ENCODE measurements at places on chromosomes 2 and 18.

- DNase-seq = no peak
Observed at GRCh38 chr2:167196461-167197252, 308.4 kb downstream of the XIRP2 start.

DNA sequence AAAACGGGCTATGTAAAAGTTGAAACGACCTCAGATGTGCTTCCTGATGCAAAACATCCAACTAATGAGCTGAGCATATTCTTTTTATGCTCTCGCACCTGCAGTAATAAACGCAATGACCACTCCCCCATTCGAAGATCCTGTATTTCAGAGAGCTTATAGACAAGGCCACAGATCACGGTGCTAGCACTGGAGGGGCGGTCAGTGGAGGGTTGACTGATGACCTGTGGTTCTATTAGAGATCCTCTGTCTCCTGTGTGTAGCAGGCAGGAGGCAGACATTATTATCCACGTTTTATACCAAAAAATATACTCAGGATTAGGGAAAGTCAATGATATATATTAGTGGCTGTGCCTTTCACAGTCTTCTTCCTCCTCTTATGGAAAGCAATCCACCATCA is 457.0 kb downstream of the CNTNAP5 start:
- DNase-seq = no peak

- no peak for DNase-seq
Observed at GRCh38 chr18:36539674-36540231, 242.2 kb downstream of the FHOD3 start.

DNA sequence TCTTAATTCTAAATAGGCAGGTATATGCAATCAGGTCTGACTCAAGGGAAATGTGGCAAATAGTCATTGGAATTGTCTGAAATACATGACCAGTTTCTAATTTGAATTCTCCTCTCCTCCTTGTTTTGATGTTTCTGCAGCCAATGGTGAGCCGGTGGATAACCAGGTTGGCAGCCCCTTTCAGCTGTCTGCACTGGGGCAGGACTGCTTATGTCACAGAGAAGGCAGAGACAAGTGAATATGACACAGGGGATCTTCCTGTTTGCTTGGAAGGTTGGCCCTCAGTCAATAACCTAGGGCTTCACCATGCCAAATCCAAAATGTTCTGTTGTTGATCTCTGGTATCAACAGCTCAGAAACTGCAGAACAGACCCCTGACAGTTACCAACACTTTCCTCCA is 12.1 kb downstream of the MYT1L start:
- no peak for DNase-seq

GRCh38 chr2:71607151-71607889 is 154.0 kb downstream of the DYSF start:
- DNase-seq = no peak

- DNase-seq = no peak
Observed at GRCh38 chr2:191064590-191064989, 50.6 kb upstream of the STAT1 start.

DNA sequence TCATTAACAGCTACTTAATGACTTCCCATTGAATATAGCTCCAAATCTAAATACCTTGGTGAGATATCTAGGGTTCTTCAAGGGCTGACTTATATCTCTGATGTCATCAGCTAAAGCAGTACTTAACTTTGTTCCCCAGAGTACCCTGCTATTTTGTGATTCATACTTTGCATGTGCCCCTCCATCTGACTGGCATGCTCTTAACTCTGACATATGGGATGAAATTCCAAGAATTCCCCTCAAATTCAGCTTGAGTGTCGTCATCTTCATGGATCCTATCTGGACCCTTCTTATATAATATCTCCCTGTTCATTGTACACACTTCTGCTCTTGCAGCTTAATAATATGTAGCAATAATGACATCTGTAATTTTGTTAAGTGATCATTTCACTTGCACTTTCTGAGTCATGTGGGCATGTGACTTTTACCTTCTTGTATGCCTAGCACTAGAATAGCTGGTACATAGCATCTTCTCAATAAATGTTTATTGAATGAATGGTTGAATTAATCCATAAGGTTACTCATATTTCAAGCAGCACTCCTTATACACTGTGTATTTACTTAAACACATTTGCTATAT is 172.9 kb downstream of the WDR7 start:
- DNase-seq = no peak

- DNase-seq = no peak
Observed at GRCh38 chr18:36758623-36759022, 70.2 kb downstream of the TPGS2 start.

DNA sequence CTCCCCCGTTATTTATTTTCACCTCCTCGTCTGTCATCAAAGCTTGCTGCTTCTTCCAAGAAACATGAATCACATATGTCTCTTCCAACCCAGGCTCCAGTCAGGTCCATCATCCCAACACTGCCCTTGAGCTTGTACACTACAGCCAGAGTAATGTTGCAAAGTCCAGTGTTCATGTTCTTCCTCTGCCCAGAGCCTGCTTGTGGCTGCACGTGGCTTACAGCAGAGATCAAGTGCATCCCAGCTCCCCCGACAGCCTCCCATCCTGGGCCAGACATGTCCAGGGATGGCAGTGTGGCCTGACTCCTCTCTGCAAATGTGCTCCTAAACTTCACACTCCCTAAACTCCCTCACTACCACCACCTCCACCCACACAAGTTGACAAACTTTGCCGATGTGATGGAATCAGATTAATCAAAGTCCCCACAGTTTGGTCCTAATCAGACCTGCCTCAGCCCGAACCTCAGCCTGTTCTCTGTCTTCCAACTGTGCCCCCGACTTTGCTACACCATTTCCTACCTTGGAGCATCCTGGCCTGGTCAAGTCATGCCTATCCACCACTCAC is 54.2 kb upstream of the MAPRE3 start:
- DNase-seq = no peak

DNA sequence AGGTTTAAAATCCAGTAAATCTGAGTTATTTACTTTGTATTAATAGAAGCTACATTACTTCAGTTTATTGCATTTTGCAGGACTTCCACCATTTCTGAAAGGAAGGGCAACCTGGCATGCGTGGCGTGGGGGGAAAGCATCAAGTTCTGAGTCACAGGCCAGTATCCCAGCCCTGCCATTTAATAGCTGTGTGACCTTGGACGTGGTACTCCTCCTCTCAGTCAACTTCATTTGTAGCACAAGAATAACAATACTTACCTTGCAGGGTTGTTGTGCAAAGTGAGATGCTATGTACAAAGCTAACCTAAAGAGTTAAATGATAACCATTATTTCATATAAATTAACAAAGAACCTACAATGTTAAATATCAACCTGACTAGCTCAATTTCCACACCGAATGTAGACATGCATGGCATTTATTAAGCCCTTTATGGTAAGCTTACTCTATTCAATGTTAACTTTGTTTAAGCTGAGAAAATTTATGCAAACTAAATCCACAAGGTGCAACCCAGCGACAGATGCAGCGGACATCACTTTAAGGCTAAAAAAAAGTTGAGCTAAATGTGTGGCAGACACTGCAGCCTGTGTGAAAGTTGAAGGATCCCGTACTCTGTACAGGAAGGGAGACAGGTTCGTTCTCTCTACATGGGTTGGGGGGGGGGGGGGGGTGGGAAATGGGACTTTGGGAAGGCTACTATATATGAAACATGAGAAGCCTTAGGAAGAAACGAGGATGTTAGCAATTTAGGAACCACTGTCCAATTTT is 17.2 kb upstream of the STPG4 start:
- DNase-seq = no peak

DNA sequence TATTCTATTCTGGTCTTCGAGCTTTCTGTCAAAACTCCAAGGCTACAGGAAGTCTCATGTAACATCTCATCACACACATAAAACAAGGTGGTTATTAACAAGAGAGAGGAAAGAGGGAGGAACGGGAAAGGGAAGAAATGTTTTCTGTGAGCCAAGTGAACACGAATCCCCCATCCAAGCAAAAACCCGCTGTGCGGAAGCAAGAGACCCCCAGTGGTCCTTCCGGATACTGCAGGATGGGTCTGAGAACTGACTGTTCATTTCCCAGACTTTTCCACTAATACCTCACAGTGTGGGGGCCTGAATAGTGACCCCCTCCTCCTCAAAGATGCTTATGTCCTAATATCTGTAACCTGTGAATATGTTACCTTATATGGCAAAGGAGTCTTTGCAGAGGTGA is 19.0 kb upstream of the DIPK1C start:
- DNase-seq = no peak

DNA sequence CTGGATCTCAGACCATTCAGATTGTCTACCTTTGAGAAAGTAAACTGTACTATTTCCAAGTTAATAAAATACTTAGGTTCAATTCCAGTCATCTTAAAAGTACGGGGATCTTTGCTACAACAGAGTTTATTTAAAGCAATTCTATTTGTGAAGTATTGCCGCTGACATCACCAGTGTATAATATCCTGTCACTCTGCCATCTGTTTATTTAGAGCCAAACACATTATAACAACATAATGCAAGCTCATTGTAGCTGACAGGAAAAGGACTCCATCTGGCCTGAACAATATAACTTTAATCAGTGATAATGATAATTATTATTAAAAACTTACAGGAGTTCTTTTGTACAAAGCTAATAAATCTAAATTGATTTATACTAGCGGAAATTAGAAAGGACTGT is 786.8 kb downstream of the ERBB4 start:
- DNase-seq = no peak

DNA sequence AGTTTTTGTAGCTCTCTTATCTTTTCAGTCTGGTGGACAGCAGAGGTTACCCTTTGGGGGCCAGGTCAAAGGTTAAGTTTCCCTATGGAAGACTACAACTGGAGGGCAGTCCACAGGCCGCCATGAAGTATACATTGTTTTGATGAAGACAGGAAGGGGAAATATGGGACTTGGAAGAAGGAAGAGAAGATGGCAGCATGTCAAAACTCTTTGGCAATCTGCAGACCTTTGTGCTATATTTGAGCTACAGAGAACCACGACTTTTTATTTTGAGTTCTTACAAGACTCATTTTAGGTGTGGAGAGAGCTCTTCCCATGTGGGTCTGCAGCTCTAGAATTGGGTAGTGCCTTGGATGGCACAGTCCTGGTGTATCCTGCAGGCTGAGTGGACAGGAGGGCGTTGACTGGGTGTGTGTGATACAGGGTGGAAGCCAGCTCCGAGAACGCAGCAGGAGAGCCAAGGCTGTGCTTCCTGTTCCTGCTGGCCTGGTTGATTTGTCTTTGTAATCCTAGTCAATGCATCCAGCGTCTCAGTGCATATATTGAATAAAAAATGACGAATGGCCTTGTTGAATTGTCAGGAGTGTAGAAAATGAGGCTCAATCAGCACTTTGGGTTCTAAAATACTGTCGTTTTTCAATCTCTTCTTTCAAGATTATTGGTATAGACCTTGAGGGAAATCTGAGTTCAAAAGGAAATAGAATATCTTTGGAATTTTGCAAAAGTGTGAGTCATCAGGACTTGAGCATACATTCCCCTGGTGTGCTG is 11.5 kb downstream of the ITGA6 start:
- DNase-seq = no peak

DNA sequence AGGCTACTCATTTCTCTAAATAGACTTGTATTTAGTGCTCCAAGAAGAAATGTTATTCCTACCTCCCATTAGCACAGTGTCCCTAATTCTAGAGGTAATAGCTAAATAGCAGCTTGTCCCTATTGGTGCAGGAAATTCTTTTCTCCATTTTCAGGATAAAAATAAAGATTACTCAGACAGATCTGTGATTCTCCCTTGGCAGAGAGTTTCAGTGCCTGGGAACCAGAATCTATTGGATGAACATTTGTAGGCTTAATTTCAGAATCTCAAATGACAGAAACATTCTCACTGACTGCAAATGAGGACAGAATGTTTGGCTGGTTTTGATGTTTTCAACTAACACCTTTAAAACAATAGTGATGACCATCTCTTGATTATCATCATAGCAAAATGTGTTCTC is 33.3 kb upstream of the LGALSL start:
- no peak for DNase-seq

GRCh38 chr2:75564713-75565359 is 4.1 kb upstream of the EVA1A start:
- no peak for DNase-seq

DNA sequence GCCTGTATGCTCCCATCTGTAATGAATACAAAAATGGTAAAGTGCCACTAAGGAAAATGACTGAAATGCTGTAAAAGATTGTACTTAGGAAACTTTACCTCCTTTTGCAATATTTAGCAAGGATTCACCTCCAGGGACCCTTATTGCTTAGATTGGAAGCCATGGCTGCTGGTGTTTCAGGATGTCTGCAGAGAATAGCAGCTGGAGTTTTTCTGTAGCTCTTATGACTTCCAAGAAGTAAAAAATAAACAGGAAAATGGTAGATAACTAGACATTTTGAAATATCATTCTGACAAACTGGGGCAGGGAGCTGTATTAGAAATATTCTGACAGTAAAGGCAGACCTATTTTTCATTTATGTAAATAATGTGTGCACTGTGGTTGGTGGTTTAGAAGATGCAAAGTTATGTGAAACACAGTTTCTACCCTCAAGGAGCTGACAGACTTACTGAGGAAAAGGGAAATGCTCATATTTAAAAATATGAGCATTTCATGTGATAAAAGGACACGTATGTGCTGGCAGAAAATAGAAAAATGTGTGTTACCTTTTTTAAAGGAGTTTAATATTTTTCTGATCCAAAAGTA is 224.9 kb upstream of the BOD1L2 start:
- no peak for DNase-seq

- DNase-seq = peak; percentile 51
Observed at GRCh38 chr2:68925295-68925896, 27.3 kb downstream of the GKN2 start.

GRCh38 chr2:222545823-222546795 is 109.8 kb downstream of the FARSB start:
- DNase-seq = no peak

DNA sequence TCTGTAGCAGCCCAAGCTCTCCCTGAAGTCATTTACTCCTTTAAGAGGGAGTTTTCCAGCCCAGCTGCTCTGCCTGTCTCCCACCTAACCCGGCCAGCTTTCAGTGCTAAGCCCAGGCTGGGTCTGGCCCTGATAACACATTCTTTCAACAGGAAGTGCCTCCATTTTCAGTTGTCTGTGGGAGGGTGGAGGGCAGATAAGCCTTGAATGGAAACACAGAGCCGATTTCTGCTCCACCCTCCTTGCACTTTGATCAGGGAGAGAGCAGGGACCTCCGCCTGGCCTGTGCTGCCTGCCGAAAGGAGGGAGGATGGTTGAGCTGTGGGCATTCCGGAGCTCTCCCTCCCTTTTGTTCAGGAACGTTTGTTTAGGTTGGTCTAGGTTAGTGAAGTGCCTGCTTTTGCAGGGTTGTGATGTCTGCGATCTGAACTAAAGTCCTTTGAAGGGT is 24.8 kb downstream of the GATA6 start:
- DNase-seq = no peak

GRCh38 chr18:35389095-35389618 is 12.0 kb upstream of the ZNF396 start:
- no peak for DNase-seq

GRCh38 chr18:67043276-67043675 is 439.4 kb upstream of the CDH19 start:
- DNase-seq = no peak

DNA sequence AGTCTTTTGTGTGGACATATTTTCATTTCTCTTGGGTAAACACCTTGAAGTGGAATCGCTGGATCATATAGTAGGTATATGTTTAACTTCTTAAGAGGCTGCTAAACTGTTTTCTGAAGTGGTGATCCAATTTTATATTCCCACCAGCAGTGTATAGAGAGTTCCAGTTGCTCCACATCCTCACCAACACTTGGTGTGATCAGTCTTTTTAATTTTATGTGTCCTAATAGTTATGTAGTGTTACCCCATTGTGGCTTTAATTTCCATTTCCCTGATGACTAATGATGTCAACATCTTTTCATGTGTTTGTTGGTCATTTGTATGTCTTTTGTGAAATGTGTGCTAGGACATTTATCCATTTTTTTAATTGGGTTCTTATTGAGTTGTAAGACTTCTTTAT is 56.9 kb downstream of the DGKD start:
- DNase-seq = no peak

- DNase-seq = no peak
Observed at GRCh38 chr2:235244255-235245220, 249.3 kb upstream of the AGAP1 start.
